ENCODE measurements at places on chromosomes 16 and 17.

- DNase-seq: no peak
These were observed 56.0 kb downstream of the RAP1GAP2 start for GRCh38 chr17:2852221-2852620.

- DNase-seq: no peak
These were observed 12.6 kb upstream of the OR1F1 start for GRCh38 chr16:3175157-3176093.

GRCh38 chr17:17712268-17712924, 31.1 kb downstream of the RAI1 start:
- no peak for DNase-seq

DNA sequence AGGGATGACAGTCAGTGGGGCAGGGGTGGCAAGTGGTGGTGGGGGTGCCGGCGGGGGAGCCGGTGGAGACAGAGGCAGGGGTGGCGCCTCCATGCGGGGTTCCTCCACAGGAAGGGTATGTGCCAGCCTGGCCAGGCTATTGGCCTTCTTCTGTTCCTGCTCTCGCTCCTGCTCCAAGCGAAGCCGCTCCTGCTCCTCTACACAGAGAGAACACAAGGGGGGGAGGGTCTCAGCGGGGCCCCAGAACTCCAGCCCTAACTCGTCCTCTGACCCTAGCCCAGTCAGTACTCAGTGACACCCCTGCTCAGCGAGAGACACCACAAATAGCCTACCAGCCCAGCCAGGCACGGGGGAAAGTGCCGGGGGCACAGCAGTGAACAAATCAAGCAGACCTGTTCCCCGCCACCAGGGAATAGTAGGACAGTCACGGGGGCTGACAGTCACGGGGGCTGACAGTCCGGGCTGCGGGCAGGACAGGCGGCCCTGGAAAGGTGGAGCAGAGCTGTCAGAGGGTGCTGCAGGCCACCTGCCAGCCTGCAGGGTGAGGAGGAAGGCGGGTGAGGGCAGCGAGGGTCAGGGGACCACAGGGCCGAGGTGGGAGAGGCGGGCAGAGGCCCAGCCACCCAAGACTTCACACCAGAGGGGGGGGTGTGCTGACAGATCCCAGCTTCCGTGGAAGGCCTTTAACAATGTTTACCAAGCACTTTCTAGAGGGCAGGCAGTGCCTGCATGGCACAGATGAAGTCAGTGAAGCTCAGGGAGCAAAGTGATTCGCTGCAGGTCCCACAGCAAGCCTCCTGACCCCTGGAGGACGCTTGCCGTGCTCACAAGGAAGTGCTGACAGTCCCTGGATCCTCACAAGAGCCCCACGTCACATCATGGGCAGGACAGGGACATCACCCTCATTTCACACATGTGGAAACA, 5.3 kb downstream of the MNT start:
- DNase-seq: no peak

GRCh38 chr17:978103-979093, 1.2 kb downstream of the NXN start:
- no peak for DNase-seq

DNA sequence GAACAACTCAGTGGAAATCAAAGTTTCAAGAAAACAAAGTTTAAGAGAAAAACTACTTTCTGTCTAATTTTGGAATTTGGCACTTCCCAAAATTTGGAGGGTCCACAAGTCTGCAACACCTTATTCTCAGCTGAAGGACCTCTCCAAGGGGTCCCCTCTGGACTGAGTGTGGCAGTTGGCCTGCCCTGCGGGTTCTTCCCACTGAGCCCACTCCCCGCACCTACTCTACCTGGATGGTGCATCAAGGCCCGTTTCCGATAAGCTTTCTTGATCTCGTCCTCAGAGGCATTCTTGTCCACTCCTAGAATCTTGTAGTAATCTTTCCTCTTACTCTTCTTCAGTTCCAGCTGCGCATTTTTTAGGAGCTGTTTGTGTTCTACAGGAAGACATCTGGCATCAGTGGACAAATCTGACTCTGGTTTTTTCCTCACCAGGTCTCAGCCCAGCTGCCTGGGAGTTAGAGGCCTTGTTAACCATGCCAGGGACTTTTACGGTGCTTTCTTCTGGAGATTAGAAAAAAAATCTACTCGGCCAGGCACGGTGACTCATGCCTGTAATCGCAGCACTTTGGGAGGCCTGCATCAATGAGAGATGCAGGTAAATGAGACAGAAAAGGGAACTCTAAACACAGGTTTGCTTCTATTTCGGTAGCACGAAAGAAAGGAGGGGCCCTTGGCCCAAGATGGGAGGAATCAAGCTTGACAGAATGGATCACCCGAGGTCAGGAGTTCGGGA, 15.6 kb downstream of the CNP start:
- DNase-seq: no peak

- DNase-seq: no peak
These were observed 2.0 kb downstream of the PRSS33 start for GRCh38 chr16:2785101-2785991.

- no peak for DNase-seq
These were observed 5.1 kb downstream of the INPP5K start for GRCh38 chr17:1511290-1511689.

DNA sequence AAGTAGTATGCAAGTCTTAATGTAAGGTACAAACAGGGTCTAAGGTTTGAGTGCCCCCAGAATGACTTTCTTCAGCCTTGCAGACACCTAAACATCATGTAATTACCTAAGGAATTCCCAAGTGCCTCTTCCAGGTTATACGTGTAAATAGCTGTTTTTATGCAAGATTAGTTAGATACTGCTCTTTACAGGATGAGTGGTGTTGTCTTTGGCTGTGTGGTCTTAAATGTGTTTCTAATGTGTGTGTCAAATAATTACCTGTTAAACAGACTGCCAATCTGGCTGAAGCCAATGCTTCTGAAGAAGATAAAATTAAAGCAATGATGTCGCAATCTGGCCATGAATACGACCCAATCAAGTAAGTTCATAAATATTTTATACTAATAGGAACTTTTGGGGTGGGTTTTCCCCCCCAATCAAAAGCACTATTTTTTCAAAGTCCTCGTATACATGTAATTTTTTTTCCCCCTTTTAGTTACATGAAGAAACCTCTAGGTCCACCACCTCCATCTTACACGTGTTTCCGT, 16.0 kb downstream of the RBBP6 start:
- DNase-seq: no peak

DNA sequence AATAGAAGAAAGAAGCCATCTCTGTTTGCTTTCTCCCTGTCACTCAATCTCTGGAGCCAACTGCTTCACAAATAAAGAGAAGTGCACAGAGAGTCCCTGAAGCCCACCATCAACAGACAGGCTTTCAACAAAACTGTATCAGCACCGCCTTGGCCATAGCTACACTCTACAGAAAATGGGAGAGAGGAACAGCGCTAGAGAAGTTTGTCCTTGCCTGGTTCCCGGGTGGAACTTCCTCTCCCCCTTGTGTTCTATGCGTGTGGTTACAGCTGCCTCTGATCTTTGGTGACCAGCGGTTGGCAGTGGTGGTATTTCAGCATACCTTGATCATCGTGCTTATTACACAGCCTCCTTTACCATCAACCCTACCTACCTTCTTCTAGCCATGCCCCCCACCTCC, 91.4 kb upstream of the CCL2 start:
- DNase-seq: no peak

- DNase-seq: no peak
These were observed 186.3 kb upstream of the XYLT1 start for GRCh38 chr16:17657045-17657444.

DNA sequence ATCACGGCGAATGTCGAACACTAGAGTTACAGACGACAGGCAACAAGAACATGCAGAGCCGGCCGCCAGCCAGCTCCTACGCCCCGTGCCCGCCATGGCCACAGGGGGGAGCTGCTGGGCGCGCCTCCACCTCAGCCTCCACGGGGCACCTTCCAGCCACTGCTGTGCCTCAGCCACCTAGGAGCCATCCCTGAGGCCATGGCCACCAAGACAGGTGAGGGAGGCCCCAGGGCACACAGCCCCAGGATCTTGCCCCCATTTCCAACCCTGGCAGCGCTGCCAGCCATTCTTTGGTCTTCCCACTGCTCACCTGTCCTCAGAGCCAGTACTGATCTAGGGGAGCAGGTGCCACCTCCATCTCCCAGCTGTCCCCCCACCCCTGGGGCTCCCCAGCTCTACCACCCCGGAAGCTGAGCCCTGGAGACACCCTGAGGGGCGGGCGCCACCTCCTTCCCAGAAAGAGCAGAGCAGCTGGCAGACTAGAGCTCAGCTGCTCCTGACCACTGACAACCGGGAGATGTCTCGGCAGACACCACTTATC, 11.8 kb downstream of the GNPTG start:
- DNase-seq: peak; percentile 68

DNA sequence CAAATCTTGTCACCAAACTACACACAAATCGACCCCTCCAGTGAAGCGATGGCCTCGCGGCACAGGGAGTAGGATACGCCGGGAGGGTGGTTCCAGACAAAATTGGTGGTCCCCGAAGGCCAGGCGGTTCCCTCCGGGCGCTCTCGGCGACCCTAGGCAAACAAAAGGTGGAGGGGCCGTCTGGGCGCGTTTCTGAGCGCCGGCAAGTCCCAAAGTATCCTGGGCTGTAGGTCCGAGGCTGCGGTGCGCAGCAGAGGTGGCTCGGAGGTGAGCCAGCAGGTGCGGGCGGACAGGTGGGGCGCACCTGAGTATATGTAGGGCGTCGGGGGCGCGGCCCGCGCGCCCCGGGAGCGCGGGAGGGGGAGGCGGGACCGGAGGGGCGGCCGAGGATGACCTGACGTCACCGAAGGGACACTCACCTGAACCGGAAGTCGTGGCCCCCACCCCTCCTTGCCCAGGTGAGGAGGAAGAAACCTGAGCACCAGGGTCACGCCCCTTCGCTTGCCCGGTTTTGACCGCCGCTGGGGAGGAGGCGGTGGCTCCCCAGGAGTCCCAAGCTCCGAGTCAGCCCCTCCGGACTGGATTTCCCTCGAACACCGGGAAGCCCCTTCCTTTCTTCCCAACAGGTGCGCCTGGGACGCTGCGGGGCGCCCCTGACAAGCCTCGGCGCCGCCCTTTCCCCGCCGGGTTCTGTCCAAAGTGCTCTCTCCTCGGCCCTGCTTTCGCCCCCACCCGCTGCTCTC, at the start of gene CLDN7:
Gene CLDN7 (minus strand): TSS at position 287 of the 743 bp plus-strand sequence. CDS start 435 bp downstream, outside the sequence.
- peak; percentile 56 for DNase-seq

DNA sequence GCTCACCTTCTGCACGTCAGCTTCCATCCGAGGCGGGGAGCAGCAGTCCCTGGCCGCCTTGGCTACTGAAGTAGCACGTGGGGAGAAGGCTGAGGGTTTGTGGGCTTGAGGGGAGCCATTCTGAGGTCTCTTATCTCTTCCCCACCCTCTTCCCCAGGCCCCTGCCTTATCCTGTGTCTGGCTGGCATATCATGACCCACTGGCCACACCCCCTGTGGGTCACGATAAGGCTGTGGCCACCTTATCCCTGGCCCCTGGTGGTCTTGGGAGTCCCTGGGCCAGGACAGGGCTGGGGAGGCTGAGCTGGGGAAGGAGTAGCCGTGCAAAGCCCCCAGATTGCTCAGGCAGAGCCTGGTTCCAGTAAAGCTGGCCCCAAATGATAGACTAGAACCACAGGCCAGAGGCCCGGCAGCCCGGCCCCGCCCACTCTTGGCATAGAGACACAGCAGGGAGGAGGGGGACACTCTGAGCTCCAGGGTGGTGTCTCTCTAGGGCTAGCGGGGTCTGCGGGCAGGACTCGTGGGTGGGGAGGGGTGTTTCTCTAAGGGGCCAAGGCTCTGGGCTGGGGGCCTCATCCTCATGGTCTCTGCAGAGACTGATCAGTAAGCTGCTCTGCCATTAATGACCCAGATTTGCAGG, 7.6 kb downstream of the SPNS2 start:
- no peak for DNase-seq

- DNase-seq: no peak
These were observed 26.2 kb upstream of the ZNF652 start for GRCh38 chr17:49388290-49388640.

- DNase-seq: no peak
These were observed 255.5 kb downstream of the PRKCA start for GRCh38 chr17:66557886-66558285.

- DNase-seq: no peak
These were observed 240.0 kb downstream of the C16orf95 start for GRCh38 chr16:87076950-87077749.

GRCh38 chr16:4378161-4378666, 6.6 kb downstream of the VASN start:
- DNase-seq: no peak

- DNase-seq: no peak
These were observed 276.5 kb downstream of the XYLT1 start for GRCh38 chr16:17194190-17194780.

DNA sequence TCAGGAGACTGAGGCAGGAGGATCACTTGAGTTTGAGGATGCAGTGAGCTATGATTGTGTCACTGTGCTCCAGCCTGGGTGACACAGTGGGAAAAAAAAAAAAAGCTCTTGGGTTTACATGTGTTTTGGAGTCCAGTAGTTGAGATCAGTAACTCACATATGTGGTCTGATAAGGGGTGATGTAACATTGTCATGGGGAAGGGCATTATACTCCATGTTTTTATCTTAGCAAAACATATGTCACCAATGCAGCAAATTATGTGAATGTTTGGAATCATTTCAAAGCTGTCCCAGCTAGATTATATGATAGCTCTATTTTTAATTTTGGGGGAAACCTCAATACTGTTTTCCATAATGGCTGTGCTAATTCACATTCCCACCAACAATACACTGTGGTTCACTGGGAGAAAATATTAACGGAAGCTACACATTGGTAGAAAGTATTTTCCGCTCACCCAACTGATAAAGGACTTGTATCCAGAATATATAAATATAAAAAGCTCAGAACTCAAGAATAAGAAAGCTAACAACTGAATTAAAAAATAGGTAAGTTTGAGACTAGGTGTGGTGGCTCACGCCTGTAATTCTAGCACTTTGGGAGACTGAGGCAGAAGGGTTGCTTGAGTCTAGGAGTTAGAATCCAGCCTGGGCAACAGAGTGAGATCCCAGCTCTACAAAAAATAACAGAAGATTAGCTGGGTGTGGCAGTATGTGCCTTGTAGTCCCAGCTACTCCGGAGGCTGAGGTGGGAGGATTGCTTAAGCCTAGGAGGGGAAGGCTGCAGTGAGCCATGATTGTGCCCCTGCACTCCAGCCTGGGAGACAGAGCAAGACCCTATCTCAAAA, 224.1 kb upstream of the TBX2 start:
- no peak for DNase-seq

DNA sequence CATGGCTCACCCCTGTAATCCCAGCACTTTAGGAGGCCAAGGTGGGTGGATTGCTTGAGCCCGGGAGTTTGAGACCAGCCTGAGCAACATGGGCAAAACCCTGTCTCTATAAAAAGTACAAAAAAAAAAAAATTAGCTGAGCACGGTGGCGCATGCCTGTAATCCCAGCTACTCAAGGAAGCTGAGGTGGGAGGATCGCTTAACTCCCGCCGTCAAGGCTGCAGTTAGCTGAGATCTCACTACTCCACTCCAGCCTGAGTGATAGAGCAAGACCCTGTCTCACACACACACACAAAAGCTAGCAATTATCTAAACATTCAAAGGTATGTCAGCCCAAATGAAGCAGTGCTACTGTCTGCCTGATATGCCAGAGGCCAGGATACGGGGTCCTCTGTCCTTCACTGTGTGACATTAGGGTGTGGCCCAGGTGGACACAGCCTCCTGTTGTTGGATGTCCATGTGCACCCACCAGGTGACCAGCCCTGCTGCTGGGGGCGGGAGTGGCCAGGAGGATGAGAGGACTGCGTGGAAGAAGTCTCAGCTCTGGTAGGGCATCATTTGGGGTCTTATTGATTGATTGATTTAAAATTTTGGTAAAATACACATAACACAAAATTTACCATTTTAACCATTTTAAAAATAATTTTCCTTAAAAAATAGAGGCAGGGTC, 3.9 kb downstream of the NLRC3 start:
- no peak for DNase-seq
